Activated B cell treated with CpG ODN at 0.5 μM for 24 hours (primary cell): ENCODE measurements at places on chromosomes 4 and X.
A peak's percentile ranks its signal among the peaks of the same experiment; 100 is the strongest.

GRCh38 chr4:98601708-98602107 lies 56.7 kb downstream of the TSPAN5 start:
- no peak for DNase-seq

- DNase-seq, result no peak
Measured at GRCh38 chr4:164524789-164525188, 229.1 kb upstream of the SMIM31 start.

- DNase-seq, result no peak
Measured at GRCh38 chr4:52107745-52108144, 56.6 kb downstream of the SPATA18 start.

- DNase-seq, result no peak
Measured at GRCh38 chr4:109321232-109321631, 18.8 kb upstream of the COL25A1 start.

DNA sequence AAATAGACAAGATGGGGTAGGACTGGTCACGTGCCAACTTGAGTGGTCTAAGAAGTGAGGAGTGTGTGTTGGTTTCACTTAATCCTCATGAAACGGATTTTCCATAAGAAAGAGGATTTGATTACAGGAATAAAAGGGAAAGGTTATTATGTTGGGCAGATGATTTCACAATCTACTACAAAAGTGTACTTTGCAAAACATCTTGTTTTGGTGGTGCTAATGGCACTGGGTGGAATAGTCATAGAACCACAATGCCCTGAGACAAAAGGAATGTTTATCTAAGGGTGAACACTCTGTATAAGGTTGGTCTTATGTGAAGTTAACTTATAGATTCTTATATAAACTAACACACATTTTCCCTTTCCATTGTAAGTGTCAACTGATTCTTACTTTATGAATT lies 45.6 kb downstream of the GLUD2 start:
- DNase-seq, result no peak

GRCh38 chrX:24355095-24355494 lies 5.3 kb upstream of the SUPT20HL1 start:
- no peak for DNase-seq

DNA sequence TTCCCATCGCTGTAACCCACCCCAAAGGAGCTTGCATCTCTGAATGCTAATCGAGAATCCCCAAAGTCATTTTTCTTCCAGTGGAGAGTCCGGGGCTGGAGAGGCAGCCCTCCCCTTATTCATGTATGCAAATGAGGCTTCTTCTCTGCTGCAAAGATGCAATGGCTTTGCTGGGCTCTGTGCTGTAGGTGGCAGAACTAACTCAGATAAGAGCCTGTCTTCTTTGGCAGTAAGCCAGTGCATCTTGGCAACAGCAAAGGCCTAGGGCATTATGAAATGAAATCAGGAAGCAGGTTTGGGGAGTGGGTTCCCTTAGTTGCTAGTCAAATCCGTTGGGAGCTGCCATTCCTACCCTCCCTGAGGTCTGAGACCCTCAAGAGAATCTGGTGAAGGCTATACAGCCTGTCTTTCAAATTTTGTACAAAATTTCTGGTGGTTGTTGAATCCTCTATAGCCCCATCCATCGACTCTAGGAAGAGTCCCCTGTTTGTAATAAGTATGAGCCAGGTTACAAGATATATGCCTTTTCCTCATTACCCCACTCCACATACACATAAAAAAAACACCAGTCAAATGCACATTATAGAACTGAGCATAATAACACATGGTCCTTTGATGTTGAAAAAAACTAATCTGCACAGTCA lies 290.6 kb upstream of the TAPT1 start:
- DNase-seq, result no peak

GRCh38 chrX:103310555-103311398 lies at the start of gene BEX2:
BEX2 (minus strand) TSS chrX:103310990; CDS start chrX:103309976, 1,014 bp downstream.
- peak; percentile 66 for DNase-seq

GRCh38 chrX:154593201-154593600 lies 8.3 kb downstream of the CTAG1A start:
- no peak for DNase-seq

- DNase-seq, result no peak
Measured at GRCh38 chr4:100799761-100800539, 282.1 kb upstream of the EMCN start.
